T-helper 22 cell (primary cell): ENCODE measurements at places on chromosomes 2 and 18.

- DNase-seq = no peak
Measured at GRCh38 chr2:18899725-18900124, 310.4 kb upstream of the NT5C1B start.

DNA sequence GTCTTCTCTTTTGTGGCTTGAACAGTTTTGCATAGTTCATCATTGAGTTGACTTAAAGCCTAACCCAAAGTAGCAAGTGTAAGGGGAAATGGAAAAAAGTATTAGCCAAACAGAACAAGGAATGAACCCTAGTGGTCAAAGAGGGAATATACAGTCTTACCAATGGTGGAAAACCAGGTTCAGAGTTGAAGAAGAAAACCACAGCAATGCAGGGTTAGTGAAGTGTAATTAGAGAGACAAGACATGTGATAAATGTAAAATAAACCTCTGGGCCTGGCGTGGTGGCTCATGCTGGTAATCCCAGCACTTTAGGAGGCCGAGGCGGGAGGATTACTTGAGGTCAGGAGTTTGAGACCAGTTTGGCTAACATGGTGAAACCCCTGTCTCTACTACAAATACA, 2.4 kb downstream of the TTN start:
- DNase-seq = no peak

DNA sequence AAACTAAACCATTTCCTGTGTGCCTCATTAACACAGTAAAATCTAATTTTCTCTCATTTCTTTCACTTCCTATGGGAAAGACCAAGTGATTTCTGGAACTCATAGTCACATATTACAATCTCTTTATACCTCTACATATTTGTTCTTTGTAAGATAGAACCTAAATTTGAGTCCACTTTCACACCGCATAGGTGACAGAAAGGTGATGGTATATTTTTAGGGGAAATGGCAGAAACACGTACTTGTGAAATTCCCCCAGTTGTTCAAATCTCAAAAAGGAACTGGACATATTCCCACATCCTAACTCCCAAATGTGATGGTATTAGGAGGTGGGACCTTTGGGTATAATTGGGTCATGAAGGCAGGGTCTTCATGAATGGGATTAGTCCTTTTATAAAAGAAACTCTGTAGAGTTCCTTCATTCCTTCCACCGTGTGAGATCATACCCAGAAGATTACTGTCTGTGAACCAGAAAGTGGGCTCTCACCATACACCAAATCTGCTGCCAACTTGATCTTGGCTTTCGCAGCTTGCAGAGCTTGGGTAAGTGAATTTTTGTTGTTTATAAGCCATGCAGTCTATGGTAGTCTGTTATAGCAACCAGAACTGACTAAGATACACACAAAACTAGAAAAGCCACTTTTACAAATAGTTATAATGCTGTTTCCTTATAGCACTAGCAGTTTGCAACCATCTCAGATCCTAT, 542.1 kb downstream of the DSC3 start:
- no peak for DNase-seq

DNA sequence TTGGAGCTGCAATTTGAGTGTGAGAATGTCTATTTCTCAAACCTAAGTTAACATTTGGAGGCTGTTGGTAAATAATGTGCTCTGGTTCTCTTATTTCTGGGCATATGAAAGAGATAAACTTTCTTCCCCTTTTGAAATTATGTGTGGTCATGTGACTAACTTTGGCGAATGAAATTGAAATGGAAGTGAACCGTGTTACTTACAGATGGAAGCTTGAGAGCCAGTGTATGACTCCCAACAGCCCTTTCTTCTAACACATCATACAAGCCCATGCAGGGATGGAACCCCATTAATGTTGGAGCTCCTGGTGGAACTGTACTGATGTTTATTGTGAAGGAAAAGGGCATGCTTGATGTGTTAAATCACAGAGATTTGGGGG, 725.8 kb downstream of the TSN start:
- no peak for DNase-seq

GRCh38 chr2:62489162-62489561, 16.8 kb downstream of the TMEM17 start:
- DNase-seq = no peak

DNA sequence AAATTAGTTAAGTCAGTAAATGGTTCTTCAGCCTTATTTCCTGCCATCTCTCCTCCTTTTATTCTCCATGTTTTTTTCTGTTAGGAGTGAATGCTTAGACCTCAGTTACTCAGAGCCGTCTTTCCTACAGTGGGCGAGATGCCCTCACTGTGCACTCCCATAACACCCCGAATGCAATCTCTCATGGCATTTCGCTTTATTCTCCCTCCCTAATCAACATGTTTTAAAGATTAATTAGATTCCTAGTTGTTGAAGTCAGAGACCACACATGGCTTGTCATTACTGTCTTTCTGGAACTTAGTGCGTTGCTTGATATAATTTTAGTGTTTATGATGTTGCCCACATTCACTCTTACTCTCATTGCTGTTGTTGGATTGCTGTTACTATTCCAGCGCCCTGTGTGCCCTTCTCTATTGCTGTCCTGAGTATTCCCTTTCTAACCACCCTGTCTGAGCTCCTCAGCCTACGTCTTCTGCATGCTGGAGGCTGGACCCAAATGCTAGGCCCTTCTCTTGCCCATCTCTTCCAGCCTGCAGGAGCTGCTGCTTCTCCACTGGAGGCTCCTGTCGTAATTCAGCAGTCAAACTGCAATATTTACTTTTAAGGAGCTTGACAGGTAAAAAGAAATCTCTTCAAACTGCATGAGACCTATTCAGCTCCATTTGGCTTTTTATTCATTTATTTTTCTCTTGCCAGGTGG, 99.3 kb downstream of the MAP2 start:
- no peak for DNase-seq

GRCh38 chr2:241859017-241859435, 332 bp upstream of the PDCD1 start:
- no peak for DNase-seq

- DNase-seq = no peak
Measured at GRCh38 chr2:144702051-144702450, 182.1 kb upstream of the ZEB2 start.

- no peak for DNase-seq
Measured at GRCh38 chr2:67169417-67170140, 227.6 kb upstream of the ETAA1 start.

GRCh38 chr2:41878716-41879234, 169.0 kb upstream of the PKDCC start:
- no peak for DNase-seq

DNA sequence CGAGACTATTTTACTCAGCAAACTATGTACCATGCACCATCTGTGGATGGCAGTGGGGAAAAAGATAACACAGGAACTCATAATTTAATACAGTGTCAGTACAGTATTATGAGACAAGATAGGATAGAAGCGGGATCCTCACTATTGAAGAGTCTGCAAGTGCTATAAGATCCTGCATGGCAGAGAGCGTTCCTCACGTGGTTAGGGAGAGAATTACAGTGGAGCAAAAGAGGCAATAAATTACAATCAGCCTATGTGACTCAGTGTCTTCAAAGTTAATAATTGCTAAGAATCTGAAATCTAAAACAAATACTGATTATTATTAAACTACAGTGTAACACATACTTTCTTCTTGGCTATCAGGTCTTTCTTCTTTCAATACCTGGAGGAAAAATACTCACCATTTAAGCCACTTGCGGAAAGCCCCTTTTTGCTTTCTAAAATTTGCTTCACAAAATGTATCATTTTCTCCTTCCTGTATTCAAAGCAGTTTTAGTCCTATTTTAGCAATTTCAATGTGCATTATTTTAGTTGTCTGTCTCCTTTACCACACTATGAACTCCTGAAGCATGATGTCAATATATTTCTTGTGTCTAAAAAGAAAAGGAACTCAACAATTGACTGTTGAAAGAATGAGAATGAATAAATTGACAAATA, 342.9 kb downstream of the SPAG16 start:
- DNase-seq = no peak

DNA sequence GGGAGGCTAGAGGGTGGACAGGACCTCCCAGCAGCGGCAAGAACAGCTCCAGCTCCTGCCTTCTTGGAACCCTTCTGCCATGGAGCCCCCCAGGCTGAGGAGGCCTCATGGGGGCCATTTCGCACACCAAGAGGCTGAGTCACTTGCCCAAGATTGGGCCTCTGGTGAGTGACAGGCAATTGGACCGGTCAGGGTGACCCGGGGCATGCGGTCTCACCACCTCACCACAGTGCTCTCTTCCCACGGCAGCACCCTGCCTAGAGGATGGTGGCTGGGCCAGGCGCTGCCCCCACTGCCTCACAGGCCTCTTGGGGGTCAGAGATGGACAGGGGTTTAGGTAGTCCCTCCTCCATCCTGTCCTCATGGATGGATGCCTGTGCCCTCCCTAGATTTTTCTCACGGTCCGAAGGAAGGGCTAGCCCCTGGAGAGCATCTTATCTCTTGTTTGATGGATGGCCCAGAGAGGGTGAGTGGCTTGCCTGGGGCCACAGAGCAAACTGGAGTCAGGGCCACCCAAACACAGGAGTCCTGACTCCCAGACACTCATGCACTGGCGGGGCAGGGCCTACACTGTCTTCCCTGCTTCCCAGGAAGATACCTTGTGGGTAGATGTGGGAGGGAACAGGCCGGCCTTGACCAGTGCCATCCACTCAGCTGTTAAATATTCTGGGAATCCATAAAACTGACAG, 119.2 kb downstream of the INHBB start:
- no peak for DNase-seq

- no peak for DNase-seq
Measured at GRCh38 chr2:25374411-25374810, 32.7 kb upstream of the DNMT3A start.

DNA sequence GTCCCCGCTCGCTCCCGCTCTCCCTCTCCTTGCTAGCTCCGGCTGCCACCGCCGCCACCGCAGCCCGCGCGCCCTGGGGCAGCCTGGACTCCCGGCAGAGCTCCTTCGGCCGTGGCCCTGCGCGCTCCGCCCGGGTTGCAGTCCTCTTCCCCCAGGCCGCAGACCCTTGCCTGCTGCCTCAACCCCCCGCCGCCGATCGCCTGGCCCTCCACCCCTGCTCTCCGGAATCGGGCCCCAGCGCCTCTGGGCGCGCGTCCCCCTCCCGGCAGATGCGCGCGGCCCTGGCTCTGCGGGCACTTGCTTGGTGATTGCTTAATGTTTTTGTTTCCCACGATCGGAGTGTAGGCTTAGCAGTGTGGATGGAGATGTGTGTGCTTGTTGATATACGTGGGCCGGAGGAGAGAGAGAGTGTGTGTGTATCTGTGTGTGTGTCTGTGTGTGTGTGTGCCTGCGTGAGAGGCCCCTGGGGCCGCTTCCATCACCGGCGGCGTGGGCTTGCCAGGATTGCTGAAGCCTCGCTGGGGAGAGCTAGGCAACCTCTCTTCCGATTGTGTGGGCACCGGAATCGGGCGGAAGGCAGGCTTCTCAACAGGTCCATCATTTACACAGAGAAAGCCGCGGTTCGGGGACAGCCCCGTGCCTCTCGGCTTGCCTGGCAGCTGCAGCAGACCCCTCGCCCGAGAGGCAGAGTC, 877 bp downstream of the INHBB start:
- DNase-seq = no peak

- DNase-seq = no peak
Measured at GRCh38 chr2:97745474-97746174, 32.2 kb downstream of the ZAP70 start.

GRCh38 chr18:36158266-36158867, 28.7 kb downstream of the ELP2 start:
- DNase-seq = no peak

GRCh38 chr2:72210470-72210869, 62.8 kb upstream of the CYP26B1 start:
- no peak for DNase-seq

DNA sequence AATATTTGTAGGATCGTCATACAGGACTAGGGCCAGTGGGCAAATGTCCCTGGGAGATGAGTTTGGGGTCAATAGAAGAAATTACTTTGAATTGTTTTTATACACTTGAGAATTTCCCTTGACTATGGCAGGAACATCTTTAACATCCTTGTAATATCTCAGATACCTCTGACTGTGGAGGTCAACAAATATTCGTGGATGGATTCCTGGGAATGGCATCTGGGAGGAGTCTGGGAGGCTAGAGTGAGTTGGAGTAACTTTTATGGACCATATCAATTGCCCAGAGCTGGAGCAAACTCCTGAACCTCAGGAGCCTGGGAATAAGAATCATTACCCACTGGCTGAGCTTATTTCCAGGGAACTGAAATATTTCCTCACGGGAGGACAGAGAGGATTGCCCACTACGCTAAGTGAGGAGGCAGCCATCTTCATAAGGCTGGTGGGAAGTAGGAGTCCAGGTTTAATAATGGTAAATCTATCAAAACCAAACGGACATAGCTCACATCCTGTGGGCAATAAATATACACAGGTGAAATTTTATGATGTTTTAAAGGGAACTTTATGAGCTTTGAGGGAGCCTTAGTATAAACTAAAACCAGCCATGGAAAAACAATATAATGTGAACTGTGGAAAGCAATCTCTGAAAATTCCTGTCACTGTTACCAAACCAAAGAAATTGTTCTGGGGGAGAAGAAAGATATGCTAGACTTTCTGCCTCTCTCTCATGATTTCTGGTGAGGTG, 44.4 kb upstream of the LCLAT1 start:
- DNase-seq = no peak

- no peak for DNase-seq
Measured at GRCh38 chr18:48555465-48555995, 16.7 kb downstream of the CTIF start.

DNA sequence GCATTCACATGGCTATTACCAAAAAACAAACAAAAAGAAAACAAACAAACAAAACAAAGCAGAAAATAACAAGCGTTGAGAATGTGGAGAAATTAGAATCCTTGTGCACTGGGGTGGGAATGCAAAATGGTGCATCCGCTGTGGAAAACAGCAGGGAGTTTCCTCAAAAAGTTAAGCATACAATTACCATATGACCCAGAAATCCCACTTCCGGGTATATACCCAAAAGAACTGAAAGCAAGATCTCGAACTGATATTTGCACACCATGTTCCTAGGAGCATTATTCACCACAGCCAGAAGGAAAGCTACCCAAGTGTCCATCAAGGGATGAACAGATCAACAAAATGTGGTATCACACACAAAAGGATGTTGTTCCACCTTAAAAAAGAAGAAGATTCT, 17.9 kb upstream of the TEX51 start:
- no peak for DNase-seq

DNA sequence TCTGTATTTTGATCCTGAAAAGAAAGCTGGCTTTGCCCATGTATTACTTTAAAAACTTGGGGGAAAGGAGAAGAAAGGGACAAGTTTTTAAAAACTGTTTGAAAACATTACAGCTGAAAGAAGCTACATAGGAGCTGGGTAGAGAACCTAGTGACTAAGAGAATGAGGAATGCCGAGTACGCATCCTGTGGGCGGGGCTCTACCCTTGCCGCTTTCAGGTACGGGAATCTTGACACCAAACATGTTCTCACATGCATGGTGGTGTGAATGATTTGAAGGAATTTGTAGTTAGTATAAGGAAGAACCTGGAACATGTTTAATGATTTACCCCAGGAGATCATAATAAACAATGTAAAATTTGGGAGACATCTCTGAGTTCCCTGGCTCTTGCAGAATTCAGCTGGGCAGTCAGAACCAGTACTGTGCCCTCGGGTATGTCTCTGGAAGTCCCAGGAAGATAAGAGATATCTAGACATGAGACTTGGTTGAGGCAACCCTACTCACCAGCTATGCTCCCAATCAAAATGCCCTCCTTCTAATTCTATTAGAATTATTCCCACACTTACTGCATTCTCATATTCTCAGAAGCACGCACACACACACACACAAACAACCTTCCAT, 16.5 kb upstream of the TGFA start:
- DNase-seq = no peak

- DNase-seq = no peak
Measured at GRCh38 chr18:10798727-10799550, 273.1 kb downstream of the NAPG start.

GRCh38 chr18:26082475-26082874, 7.9 kb downstream of the SS18 start:
- DNase-seq = no peak
